ENCODE measurements at places on chromosomes 13 and 19. TPM values are rescaled to one million over a fixed set of nuclear protein-coding genes. Genes with fewer than 3 reads are reported as not detected.

Gene ATP8B3
- 3.9 TPM for total RNA-seq

Gene CLEC4G
- total RNA-seq = 0.55 TPM

Gene ANKRD27
- 44.7 TPM for total RNA-seq

Gene SERP2
- total RNA-seq = 0.24 TPM

Gene PLPP2
- total RNA-seq = 0.32 TPM

Gene NOVA2
- not detected for total RNA-seq

Gene CYP4F12
- total RNA-seq = not detected

Gene MLNR
- not detected for total RNA-seq

Gene BCAM
- total RNA-seq = not detected

Gene HSD17B14
- 2.6 TPM for total RNA-seq

Gene POU2F2
- 577 TPM for total RNA-seq

GRCh38 chr13:109610517-109610916, 175.9 kb downstream of the IRS2 start:
- no peaks in the 10 kb centered on the region for H3K27me3 ChIP-seq
- H3K27ac ChIP-seq = no peak overlapping the region
- no peaks in the 10 kb centered on the region for H3K36me3 ChIP-seq

DNA sequence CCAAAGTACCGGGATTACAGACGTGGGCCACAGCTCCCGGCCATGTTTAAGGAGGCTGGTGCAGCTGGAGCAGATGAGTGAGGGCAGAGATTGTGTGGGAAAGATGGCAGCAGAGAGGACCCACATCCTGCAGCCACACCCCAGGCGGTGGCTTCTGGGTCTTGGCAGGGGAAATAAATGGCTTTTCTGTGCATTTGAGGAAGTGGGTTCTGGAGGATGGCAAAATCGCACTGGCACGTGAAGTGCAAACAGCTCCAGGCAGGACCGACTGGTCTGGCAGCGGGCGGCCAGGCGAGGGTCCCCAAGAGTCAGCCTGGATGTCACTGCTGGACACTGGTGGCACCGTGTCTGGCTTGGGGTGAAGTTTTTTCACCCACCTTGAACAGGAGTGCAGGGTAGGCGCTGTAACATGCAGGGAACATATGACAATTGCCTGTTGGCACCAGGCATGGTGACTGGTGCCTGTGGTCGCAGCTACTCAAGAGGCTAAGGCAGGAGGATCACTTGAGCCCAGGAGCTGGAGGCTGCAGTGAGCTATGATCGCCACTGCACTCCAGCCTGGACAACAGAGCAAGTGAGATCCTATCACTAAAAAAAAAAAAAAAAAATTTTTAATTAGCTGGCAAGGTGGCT, 8.4 kb downstream of the B3GNT3 start:
- peak overlapping the region; percentile 42 for H3K4me3 ChIP-seq
- DNase-seq = no peak
- peaks cover 17% of the 10 kb centered on the region for H3K4me1 ChIP-seq
- H3K27ac ChIP-seq = peak overlapping the region; percentile 30

DNA sequence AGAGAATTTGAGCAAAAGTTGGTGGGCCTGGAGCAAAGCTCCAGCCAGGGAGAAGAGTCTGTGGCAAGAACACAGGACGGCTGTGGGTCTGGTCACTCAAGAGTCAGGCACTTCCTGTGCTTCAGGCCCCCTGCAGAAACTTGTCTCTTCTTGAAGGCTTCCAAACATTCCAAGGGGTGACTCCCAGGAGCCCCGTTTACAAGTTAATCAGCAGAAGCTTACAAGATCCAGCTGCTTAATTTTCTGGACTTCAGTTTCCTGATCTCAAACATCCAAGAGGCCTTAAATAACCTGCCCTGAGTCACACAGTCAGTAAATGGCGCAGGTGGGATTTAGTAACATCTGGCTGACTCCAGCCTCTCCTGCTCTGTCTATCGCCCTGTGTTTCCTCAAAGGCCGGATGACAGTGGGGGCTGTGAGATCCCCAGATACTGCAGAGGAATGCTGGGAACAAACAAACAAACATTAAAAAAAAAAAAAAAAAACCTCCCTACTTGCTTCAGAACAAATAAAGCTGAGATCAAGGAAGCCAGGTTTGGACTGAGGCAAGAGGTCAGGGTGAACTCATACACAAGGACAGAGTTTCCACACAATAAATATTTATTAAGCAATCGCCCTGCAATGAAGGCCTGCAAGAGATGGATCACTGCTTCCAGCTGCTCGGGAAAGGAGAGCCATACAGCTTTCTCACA, 175.4 kb upstream of the RFC3 start:
- H3K36me3 ChIP-seq = no peaks in the 10 kb centered on the region
- no peak overlapping the region for H3K4me3 ChIP-seq
- DNase-seq = no peak

- H3K27ac ChIP-seq = no peak overlapping the region
- no peak overlapping the region for H3K4me3 ChIP-seq
- DNase-seq = no peak
- H3K36me3 ChIP-seq = no peaks in the 10 kb centered on the region
- H3K27me3 ChIP-seq = peaks cover 51% of the 10 kb centered on the region
Observed at GRCh38 chr13:27788271-27788670, 4.0 kb upstream of the GSX1 start.

DNA sequence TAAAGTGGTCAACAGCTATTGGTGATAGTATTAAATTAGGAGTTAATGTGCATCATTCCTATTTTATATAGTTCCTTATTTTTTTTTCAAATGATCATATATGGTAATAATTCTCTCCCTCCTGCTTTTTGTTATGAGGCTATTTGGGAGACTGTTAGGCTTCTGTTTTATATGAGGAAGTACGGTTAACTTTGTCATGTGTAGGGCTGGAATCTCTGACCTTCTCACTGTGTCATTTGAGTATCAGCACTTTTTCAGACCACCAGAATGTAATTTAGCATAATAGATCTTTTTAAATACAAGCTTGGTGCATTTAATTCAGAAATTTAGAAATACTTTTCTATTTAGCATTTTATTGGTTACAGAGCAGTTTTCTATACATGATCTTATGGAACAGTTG, 7.7 kb downstream of the DGKH start:
- peaks cover 10% of the 10 kb centered on the region for H3K27me3 ChIP-seq
- no peak overlapping the region for H3K4me3 ChIP-seq
- H3K36me3 ChIP-seq = no peaks in the 10 kb centered on the region
- H3K27ac ChIP-seq = no peak overlapping the region
- H3K4me1 ChIP-seq = no peaks in the 10 kb centered on the region

DNA sequence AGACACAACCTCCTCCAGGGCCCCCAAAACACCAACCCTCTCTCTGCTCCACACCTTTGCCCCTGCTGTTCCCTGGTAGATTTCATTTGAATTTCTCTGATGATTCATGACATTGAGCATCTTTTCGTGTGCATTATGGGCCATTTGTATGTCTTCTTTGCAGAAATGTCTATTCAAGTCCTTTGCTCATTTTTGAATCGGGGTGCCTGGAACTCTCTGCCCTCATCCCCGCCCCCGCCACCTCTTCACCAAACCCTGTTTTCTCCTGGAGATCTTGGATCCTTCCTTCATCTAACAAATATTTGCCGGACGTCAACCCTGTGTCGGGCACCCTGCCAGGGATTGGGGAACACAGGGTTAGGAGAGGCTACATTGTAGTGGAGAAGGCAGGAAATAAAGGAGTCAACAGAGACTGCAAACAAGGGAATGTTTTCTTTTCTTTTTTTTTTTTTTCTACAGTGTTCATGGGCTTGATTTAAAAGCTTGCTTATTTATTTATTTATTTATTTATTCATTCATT, 25.5 kb upstream of the SLC1A5 start:
- H3K27me3 ChIP-seq = no peaks in the 10 kb centered on the region
- no peak for DNase-seq
- H3K27ac ChIP-seq = no peak overlapping the region
- peaks cover 4% of the 10 kb centered on the region for H3K4me1 ChIP-seq

DNA sequence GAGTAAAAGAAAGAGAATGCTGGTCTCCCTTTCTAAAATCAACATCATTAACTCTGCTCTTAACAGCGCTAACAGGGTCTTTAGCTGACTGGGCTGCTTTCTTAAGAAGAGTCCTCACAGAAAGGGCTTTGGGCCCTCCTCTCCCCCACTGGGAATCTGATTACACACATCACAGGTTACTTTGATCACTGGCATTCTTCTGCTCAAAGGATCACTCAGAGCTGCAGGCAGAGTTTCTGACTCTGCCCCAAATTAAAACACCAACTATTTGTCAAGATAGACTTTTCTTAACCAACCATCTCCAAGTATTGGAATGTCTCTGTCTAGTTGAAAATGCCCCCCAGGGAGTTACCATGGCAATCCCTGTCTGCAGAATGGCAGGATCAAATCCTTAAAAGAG, 31.1 kb upstream of the SIAH3 start:
- DNase-seq = no peak
- no peak overlapping the region for H3K27ac ChIP-seq
- no peaks in the 10 kb centered on the region for H3K4me1 ChIP-seq
- H3K4me3 ChIP-seq = no peak overlapping the region
- peaks cover 4% of the 10 kb centered on the region for H3K27me3 ChIP-seq

GRCh38 chr19:48502350-48503018, 9.2 kb downstream of the LMTK3 start:
- no peak overlapping the region for H3K27ac ChIP-seq
- peak overlapping the region; percentile 63 for H3K4me3 ChIP-seq
- peak; percentile 63 for DNase-seq
- peaks cover 24% of the 10 kb centered on the region for H3K4me1 ChIP-seq
- H3K36me3 ChIP-seq = no peaks in the 10 kb centered on the region
- H3K27me3 ChIP-seq = peaks cover 11% of the 10 kb centered on the region

DNA sequence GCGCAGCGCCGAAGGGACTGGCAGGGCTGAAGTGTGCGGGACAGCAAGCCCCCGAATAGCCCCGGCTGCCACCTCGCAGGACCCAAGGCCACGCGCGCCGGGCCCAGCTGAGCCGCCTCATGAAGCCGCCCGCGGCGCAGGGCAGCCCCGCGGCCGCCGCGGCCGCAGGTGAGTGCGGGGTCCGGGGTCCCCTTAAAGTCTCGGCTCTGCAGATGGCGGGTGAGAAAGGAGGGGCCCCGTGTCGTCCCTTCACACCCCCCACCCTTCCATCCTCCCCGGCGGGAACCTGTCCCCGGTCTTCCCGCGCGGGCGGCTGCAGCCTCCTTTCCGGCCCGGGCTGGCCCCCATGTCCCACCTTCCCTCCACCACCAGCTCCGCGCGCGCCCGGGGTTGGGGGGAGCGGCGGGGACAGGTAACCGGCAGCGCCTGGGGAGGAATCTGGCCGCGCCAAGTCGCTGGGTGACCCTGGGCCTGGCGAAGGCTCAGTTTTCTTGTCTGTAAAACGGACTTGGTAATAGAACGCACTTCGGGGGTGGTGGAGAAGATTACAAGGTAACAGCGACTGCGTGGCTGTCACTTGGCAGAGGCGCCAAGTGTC, 338 bp downstream of the RGCC start:
- H3K36me3 ChIP-seq = no peaks in the 10 kb centered on the region
- H3K4me1 ChIP-seq = peaks cover 32% of the 10 kb centered on the region
- H3K27me3 ChIP-seq = peaks cover 35% of the 10 kb centered on the region
- peak; percentile 26 for DNase-seq

GRCh38 chr13:22967669-22968068, 213.1 kb upstream of the SGCG start:
- no peaks in the 10 kb centered on the region for H3K36me3 ChIP-seq
- no peaks in the 10 kb centered on the region for H3K4me1 ChIP-seq
- H3K27ac ChIP-seq = no peak overlapping the region
- no peaks in the 10 kb centered on the region for H3K27me3 ChIP-seq
- no peak for DNase-seq
- H3K4me3 ChIP-seq = no peak overlapping the region

- no peak overlapping the region for H3K27ac ChIP-seq
- H3K4me1 ChIP-seq = peaks cover 23% of the 10 kb centered on the region
- DNase-seq = peak; percentile 27
Observed at GRCh38 chr19:45187421-45188100, 9.0 kb downstream of the BLOC1S3 start.

- H3K4me3 ChIP-seq = no peak overlapping the region
- H3K27me3 ChIP-seq = peaks cover 18% of the 10 kb centered on the region
- H3K36me3 ChIP-seq = no peaks in the 10 kb centered on the region
- DNase-seq = no peak
- no peak overlapping the region for H3K27ac ChIP-seq
Observed at GRCh38 chr19:1540365-1540925, 16.6 kb downstream of the PLK5 start.

DNA sequence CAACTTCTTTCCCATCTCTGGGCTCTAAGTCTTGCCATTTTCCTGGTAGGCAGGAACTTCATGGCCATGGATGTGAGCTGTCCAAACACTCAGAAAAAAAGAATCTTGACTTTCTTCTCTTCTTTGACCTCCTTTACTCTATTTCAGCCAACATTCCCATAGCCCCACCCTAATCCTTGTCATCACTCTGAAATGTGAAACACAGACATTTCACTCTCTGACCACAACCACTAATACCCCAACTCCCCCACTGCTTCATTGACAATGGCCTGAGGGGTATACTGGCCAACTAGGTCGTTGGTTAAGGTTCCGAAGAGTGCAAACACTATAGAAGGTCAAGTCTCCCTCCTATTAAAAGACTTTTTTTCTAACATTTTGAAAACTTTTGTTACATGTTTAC, 4.7 kb upstream of the CYP2A13 start:
- no peak for DNase-seq
- no peaks in the 10 kb centered on the region for H3K4me1 ChIP-seq
- no peak overlapping the region for H3K4me3 ChIP-seq
- no peaks in the 10 kb centered on the region for H3K36me3 ChIP-seq

DNA sequence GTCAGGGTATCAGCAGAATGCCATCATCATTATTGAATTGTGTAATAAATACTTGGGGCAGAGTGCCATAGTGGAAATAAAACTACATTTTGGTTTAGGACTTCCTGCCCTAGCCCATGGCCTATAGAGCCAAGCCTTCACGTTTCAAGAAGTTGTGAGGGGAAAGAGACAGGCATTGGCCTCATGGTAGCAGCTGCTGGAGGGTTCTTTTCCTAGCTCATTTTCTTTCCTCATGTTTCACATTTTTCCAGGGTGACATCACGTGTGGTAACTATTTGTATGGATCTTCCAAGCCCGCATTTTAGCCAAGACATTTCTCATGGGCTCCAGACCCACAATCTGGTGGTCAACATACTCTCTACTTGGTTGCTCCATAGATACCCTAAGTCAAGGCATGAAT, 80.4 kb downstream of the LRCH1 start:
- H3K27me3 ChIP-seq = no peaks in the 10 kb centered on the region
- no peak overlapping the region for H3K27ac ChIP-seq
- no peak for DNase-seq
- no peak overlapping the region for H3K4me3 ChIP-seq
